ENCODE measurements at places on chromosomes 13 and 19. TPM values are rescaled to one million over a fixed set of nuclear protein-coding genes. Genes with fewer than 3 reads are reported as not detected.

Gene SHFL
- 24.0 TPM for total RNA-seq

Gene HSPBP1
- 37.1 TPM for total RNA-seq

Gene MAB21L1
- total RNA-seq = 1.1 TPM

Gene UHRF1
- total RNA-seq = 0.58 TPM

Gene SAE1
- total RNA-seq = 154 TPM

Gene WDR87
- total RNA-seq = not detected

Gene BRSK1
- 8.2 TPM for total RNA-seq

Gene FGF22
- 0.67 TPM for total RNA-seq

Gene TEX26
- total RNA-seq = 1.7 TPM

Gene SLC15A1
- not detected for total RNA-seq

Gene KISS1R
- not detected for total RNA-seq

Gene CEACAM19
- total RNA-seq = 4.8 TPM

All from gastroesophageal sphincter (tissue), 4 donors.